ENCODE measurements at places on chromosomes 1 and 21.

DNA sequence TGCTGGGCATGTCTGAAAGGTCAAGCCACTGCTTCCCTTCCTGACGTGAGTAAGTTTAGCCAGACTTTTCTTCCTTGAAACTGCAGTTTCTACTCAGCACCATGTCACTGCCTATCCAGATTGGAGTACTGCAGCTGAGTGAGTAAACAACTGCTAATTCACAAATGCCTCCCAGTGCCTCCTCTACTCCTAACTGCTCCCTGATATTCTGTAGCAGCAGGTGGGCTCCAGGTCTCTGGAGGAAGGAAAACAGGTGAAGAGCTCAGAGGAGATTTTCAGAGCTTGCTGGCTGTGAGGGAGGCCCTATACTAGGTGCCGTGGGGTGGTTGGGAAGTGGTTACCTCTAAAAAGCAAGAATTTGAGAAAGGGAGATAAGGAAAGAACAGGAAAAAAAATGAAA lies 96.5 kb downstream of the KIF14 start:
- no peak for DNase-seq

DNA sequence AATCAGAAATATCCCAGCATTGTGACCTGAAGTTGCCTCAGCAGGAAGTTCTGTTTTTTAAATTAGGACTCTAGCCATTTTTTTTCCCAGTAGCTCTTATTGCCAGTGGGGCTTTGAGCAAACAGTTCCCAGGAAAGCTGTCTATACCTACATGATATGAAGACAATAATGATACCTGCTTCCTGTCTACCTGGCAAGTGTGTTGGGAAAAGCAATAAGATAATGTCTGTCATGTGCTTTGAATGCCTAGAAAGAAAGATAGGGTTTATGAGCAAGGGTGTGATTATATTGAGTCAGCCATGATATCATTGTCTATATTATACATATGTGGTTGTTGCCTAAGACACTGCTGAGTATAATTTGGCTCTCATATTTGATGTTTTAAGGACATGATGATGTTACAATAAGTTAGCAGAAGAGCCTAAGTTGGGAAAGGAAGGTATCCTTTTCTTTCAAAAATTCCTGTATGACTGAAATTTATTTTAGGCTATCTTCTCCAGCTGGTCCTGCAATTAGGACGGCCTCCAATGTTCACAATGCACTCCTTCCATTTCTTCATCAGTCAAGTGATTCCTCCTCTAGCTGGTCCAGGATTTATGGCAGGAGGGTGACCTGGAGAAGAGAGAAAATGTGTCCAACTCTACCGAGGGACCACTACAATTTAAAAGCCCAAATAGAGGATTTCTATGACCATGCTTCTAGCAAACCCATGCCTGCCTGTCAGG lies 99.6 kb upstream of the CDC42BPA start:
- no peak for DNase-seq

DNA sequence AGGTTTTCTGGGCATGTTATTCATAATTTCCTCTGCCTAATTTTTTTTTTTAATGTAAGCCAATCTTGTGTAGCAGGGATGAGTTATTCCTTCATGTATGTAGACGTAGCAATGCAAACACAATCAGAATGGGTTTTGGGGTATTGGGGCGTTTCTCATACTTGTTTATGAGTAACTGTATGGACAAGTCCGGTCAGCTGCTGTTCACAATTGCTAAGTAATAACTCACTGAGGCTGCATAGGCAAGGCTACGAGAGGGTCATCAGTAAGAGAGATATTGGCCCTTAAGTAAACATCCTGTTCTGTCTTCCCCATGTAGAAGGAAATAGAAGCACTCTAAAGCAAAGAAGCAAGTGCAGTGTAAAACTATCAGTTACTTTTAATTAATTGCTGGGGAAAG lies 9.5 kb upstream of the TARS2 start:
- no peak for DNase-seq

GRCh38 chr21:39637971-39638240 lies 25.2 kb downstream of the B3GALT5 start:
- DNase-seq, result no peak

- no peak for DNase-seq
These were observed 92.2 kb downstream of the CD58 start for GRCh38 chr1:116478621-116479020.
